KBM-7 (cell line): ENCODE measurements at places on chromosomes 7 and 10.

GRCh38 chr10:110762849-110763211 is 108.9 kb upstream of the PDCD4 start:
- DNase-seq = no peak

- no peak for DNase-seq
Measured at GRCh38 chr7:29126804-29127203, 19.5 kb downstream of the CPVL start.

DNA sequence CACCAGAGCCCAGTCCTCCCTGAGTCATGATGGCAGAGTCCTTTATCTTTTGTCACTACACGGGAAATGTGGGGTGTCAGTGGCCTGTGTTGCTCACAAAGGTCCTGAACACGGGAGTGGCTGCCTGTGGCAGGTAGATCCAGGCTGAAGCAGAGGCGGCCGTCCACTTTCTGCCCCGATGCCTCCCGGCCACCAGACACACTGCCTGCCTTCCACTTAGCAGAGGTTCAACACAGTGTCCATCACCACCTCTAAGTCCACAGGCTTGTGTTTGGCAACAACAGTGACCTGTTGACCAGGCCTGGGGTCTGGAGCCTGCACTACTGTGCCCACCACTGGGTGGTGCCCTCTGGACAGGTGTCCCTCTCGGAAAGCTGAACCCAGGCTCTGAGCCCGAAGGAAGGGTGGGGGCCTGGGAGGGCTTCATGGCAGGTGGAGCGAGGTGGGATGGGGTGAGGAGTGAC is 49.9 kb upstream of the CAMK2B start:
- no peak for DNase-seq

DNA sequence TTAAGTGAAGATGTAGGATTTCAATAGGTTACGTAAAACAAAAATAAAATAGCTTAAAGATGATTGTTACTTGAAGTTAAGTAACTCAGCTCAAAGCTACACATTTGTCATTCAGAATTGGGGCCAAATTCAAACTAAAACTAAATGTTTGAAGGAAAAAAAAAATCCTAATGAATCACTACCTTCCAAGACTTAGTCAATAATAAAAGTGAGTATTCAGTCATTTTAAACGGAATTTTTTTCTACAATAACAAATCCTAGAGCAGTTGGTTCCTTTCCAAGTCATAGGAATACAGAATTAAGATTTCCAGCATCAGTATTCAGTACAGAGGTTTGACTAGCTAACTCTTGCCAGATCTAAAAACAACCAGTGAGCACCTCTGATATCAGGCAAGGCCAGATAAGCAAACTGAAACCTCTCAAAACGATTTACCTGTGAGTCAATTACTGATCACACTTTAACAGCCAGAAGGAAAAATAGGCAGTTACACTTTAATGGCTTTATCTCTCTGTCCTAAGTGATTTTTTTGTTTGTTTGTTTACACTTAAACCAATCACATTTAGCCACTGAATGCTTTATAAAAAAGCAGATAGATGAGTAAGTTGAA is 669.8 kb upstream of the ANKRD30A start:
- DNase-seq = no peak

GRCh38 chr7:742791-743190 is 15.7 kb upstream of the PRKAR1B start:
- DNase-seq = no peak

- DNase-seq = peak; percentile 93
Measured at GRCh38 chr10:49606981-49607535, 3.1 kb upstream of the SLC18A3 start.

GRCh38 chr10:4196771-4197390 is 411.9 kb upstream of the KLF6 start:
- DNase-seq = peak; percentile 15

DNA sequence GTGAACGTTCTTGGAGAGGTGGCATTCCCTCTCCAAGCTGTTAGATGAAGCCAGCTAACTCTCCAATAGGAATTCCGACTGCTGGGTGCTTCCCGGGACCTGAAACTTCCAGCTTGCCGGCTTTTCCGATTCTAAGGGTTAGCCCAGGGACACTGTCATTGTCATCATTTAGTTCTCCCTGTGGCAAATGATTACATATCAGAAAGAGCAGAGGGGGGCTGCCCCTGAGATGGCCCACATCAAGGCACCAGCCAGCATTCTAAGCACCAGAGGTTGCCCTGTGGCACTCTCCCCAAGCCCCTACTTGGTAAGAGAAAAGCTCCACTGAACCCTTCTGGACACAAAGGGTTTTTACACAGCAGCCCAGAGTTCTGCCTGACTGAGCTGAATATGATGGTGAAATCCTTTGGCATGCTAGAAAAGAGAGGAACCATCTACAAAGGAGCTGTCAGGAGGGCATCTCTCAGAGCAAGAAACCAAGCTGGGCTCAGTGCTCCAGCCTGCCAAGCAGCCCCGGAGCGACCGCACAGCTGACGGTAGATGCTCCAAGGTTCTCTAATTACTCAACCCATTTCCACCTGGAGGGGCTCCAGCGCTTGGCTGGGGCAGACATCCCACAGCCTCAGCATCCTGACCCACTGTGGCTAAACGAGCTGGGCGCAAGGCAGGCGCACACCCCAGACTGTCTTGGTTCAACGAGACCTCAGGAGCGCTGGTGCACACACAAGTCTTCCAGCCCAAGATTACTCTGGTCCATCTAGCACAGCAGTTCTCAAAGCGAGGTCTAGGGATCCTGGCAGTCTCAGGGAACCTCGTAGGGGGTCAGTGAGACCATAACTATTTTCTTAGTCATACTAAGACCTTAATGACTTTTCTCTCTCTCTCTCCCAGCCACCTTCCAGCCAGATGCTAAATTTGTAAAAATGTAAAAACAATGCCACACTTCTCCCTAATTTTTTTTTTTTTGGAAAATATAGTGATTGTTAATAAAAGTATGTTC is 160.5 kb downstream of the GFRA1 start:
- DNase-seq = no peak

DNA sequence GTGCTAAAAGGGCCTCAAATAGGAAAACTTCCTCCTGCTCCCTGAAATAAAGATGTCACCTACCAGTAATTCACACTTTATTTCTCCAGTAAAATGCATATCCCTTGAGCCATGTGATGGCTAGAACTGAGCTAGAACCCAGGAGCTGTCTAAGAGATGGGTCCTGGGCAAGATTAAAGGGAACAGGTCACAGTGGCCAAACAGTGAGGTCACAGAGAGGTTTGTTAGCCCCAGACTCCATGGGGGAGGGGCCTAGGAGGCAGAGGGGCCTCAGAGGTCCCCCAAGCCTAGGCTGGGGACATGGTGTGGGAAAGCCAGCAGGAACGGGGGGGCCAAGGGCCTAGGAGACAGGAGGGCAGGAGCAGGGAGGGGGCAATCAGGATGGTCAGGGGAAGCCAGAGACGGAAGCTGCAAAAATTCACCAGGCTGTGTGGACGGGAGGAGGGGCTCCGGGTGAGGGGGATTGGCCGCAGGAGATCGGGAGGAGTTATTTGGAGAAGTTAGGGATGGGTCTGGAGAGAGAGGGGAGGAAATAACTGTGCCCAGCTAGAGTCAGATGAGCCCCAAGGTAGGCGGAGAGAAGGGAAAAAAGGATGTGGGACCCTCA is 3.3 kb downstream of the FBXO24 start:
- no peak for DNase-seq

DNA sequence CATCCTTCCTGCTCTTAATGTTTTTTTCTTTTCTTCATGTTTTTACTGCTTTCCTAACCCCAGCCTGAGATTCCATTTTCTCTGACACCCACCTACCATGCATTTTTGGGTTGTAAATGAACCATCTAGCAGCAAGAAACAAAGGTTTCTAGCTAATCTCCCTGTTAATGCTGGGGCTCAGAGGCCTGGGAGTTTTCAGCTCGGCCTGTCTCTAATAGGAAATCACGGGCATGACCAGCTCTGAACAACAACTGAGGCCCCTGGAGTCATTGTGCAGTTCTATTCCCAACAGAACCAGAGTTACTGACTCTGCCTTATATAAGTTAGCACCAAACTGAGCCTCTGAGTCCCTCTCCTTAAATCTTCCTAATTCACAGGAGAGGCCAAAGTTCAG is 134.8 kb downstream of the CFAP58 start:
- no peak for DNase-seq

DNA sequence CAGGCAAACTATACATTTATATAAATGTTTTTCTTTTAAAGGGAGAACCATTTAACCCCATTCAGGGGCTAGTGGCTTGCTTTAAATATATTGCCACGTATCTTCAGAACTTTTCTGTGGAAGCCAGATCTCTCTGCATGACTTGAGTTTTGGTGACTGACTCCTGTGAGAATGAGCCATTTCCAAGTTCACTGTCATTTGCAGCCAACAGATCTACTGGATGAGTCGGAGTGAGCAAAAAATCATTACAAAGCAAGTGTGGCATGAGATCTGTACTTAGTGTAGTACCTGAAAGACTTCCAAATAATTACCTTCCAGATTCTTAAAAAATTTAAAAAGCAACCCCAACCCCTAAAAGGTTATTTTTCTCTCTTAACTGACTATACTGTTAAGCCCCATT is 45.6 kb downstream of the PDSS1 start:
- no peak for DNase-seq

- DNase-seq = peak; percentile 54
Measured at GRCh38 chr7:36487756-36488336, 98.2 kb downstream of the ANLN start.

DNA sequence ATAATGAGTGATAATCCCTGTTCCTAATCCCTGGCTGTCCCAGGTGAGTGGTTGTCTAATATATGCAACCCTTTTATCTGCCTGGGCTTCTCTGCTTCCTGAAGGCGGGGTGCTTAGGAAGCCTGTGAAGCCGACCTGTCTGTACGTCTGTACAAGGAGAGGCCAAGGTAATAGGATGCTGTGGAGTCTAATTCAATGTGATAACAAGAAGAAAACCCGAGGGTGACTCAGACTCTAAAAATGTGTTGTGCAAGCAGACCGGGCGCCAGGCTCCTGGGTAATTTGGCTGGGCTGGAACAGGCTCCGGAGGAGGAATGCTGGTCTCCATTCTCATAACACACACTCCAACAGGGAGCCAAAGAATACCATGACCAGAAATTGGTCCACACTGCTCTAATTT is 43.6 kb downstream of the THNSL1 start:
- no peak for DNase-seq

- DNase-seq = no peak
Measured at GRCh38 chr7:158816995-158817394, 12.3 kb downstream of the ESYT2 start.

GRCh38 chr7:151275813-151276577 is 27.5 kb upstream of the SMARCD3 start:
- no peak for DNase-seq

DNA sequence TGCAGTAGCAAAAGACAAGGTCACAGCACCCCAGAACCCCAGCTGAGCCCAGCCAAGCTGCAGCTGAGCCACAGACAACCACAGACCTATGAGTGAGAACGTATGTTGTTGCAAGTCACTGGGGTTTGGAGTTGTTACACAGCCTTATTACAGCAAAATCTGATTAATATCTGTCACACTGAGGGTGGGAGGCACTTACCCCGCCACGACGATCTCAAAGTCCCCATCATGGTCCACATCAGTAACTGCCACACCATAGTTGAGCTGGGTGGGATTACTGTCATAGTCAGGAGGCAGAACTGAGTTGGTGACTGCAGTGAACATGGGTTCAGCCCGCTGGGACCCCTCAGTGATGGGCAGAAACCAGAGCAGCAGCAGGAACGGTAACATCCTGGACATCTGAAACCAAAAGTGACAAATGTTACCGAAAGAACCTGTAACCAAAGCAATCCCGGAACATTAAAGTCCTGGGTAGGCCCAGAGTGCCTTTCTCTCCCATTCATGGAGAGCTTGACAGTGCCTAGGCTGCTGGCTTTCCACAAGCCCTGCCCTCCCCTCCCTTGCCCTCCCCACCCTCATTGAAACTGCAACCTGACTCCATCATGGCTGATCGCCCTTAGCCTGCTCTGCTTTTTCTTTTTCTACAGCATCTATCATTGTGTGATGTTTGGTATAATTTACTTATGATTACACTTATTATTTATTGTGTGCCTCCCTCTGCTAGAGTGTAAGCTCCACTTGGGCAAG is 19.3 kb downstream of the CRTAC1 start:
- no peak for DNase-seq

DNA sequence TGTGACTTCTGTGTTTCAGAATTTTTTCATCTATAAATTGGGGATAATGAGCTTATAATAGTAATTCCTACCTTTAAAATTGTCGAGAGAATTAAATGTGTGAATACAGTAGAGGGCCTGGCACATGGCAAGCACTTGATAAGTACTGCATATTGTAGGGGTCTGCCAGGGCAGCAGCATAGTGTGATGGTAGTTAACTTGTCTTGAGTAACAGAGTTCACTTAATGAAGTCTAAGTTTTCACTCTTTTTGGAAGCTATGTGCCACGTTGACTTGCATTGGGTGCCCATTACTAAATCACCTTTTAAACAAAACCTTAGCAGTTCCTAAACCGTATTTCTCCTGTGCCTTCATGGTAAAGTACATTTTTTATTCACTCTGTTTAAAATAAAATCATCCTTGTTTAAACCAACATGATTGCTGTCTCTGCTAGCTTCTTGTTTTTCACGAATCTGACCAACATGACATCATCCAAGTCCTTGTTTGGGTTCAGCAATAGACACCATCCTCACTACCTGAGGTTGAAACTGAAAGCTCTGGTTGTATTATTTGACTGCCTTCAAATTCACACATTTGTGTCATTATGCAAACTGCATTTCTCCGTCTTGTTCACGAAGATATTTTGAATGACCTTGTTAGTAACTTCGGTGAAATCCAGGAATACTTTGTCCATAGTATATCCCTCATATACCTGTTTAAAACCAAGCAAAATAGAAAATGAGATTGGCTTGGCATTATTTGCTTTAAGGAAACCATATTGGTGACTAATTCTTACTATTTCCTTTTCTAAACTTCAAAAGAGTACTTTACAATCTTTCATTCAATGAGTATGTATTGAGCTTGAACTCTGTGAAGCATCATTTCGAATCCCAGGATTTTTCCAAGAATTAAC is 340.2 kb downstream of the SUGCT start:
- no peak for DNase-seq
